ENCODE measurements at places on chromosomes 11 and 22.

DNA sequence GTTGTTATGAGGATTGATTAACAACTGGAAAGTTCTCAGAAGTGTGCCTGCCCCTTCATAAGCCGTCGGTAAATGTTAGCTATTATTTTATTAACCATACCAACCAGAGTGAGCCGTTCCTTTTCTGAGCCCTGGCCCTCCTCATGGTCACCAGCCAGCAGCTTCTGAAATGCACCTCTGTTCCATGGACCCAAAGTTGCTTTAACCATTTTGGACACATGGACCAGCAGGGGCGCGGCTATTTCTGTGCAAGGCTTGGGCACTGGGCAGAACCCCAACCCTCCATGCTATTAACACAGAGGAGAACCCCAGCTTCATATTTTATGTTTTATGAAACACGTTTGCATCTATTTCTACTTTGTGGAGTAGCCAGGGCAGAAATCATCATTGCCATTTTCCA lies 18.6 kb upstream of the SCGB1A1 start:
- no peak for DNase-seq
- H3K4me3 ChIP-seq = no peak overlapping the region
- peaks cover 2% of the 10 kb centered on the region for H3K36me3 ChIP-seq
- peaks cover 3% of the 10 kb centered on the region for H3K27me3 ChIP-seq
- peaks cover 24% of the 10 kb centered on the region for H3K4me1 ChIP-seq

GRCh38 chr22:35089139-35089538 lies 23.2 kb downstream of the ISX start:
- no peaks in the 10 kb centered on the region for H3K36me3 ChIP-seq
- no peak overlapping the region for H3K27ac ChIP-seq
- DNase-seq = no peak
- no peaks in the 10 kb centered on the region for H3K27me3 ChIP-seq

DNA sequence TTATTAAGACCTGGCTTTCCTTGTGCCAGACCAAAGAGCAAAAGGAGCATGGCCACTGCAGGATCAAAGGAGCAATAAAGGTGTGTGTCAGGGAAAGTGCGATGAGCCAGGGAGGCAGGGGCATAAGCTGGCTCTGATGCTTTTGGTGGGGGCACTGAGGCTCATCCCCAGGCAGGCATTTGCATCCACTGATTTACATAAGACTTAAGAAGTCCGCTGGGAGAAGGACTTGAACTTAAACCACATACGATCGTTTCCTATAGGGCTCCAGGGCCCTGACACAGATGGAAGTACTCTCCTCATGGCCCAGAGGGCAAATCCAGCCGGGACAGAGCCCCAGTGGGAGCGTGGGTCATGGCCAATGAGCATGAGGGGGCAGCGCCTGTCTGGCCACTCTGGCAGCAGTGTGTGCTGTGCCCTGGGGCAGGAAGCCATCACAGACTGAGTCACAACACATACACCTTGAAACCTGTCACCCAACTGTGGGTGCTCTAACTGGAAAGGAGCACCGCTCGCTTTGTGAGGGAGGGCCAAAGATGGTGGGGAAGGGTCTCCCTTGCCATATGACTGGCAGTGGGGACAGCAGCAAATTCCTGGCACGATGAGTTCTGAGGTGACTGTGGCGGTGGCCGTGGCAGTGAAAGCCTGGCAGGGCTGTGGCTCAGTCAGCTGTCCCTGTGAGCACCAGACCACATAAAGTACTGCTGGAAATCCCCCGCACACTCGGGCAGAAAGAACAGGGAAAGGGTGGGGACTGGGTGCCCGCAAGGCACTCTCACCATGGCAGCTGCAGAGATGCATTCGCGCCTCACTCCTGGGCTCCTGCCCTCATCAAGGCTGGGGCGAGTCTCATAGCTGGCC lies 79.4 kb upstream of the LMO1 start:
- no peaks in the 10 kb centered on the region for H3K4me1 ChIP-seq
- H3K36me3 ChIP-seq = no peaks in the 10 kb centered on the region
- no peaks in the 10 kb centered on the region for H3K27me3 ChIP-seq
- H3K4me3 ChIP-seq = no peak overlapping the region

- no peaks in the 10 kb centered on the region for H3K36me3 ChIP-seq
- no peak overlapping the region for H3K4me3 ChIP-seq
- H3K27ac ChIP-seq = no peak overlapping the region
- no peaks in the 10 kb centered on the region for H3K27me3 ChIP-seq
- no peaks in the 10 kb centered on the region for H3K4me1 ChIP-seq
Observed at GRCh38 chr11:24585192-24585591, 88.3 kb downstream of the LUZP2 start.

GRCh38 chr22:42693763-42694683 lies 26.6 kb downstream of the A4GALT start:
- H3K27me3 ChIP-seq = no peaks in the 10 kb centered on the region
- no peaks in the 10 kb centered on the region for H3K4me1 ChIP-seq
- no peak for DNase-seq
- H3K36me3 ChIP-seq = no peaks in the 10 kb centered on the region

DNA sequence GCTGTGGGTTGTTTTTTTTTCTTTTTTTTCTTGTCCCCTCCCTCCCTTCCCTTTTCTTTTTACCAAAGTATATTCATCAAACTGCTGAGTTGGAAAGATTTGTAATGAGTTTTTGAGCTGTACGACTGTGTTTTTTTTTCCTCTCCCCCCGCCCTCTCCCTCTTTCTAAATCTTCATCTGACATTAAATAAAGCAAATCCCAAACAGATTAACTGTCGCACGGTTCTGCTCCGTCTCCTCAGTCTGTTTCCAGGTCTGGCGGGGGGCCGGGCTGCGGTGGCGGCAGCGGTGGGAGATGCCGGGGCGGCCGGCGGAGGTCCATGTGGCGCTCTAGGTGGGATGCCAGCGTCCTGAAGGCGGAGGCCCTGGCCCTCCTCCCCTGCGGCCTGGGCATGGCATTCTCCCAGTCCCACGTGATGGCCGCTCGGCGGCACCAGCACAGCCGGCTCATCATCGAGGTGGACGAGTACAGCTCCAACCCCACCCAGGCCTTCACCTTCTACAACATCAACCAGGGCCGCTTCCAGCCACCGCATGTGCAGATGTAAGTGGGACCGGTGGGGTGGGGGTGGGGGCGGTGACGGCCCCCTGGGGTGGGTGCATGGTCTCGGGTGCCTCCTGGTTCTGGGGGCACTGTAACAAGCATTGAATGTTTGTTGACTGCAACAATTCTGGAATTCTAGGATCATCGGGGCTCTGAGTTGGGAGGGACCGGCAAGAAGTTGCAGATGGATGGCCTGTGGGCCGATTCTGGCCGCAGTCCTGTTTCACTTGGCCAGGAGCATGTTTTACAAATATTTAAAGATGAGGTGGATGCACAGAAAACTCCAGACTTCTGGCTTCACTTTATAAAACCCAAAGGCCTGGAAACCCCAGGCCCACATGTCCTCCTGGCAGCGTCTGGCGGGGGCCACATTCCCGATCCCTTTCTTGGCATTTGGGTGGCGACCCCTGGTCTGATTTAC lies 13.1 kb downstream of the MPPED1 start:
- no peaks in the 10 kb centered on the region for H3K27me3 ChIP-seq
- H3K36me3 ChIP-seq = no peaks in the 10 kb centered on the region
- DNase-seq = no peak
- H3K4me1 ChIP-seq = no peaks in the 10 kb centered on the region

GRCh38 chr22:26542831-26543230 lies 30.6 kb upstream of the TFIP11 start:
- H3K4me3 ChIP-seq = no peak overlapping the region
- DNase-seq = no peak
- peaks cover 16% of the 10 kb centered on the region for H3K4me1 ChIP-seq
- H3K27me3 ChIP-seq = no peaks in the 10 kb centered on the region
- H3K36me3 ChIP-seq = peaks cover 14% of the 10 kb centered on the region
- peak overlapping the region; percentile 71 for H3K27ac ChIP-seq

DNA sequence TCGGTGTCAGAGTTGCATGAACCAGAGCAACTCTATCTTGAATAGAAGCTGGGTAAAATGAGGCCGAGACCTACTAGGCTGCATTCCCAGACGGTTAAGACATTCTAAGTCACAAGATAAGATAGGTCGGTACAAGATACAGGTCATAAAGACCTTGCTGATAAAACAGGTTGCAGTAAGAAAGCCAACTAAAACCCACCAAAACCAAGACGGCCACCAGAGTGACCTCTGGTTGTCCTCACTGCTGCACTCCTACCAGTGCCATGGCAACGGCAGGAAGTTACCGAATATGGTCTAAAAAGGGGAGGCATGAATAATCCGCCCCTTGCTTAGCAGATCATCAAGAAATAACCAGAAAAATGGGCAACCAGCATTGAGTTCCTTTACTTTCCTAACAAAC lies 2.4 kb upstream of the KAT5 start:
- no peak overlapping the region for H3K4me3 ChIP-seq
- peaks cover 15% of the 10 kb centered on the region for H3K4me1 ChIP-seq
- DNase-seq = no peak

- DNase-seq = no peak
- no peak overlapping the region for H3K4me3 ChIP-seq
- no peaks in the 10 kb centered on the region for H3K27me3 ChIP-seq
- no peak overlapping the region for H3K27ac ChIP-seq
Observed at GRCh38 chr11:57049749-57050148, 61.0 kb downstream of the OR5AK2 start.

DNA sequence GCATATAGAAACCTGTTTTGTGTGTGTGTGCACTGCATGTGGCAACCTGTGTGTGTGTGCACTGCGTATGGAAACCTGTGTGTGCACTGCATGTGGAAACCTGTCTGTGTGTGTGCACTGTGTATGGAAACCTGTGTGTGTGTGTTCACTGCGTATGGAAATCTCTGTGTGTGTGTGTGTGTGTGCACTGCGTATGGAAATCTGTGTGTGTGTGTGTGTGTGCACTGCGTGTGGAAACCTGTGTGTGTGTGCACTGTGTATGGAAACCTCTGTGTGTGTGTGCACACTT lies 72.2 kb upstream of the CCND1 start:
- H3K27me3 ChIP-seq = peaks cover 3% of the 10 kb centered on the region
- no peaks in the 10 kb centered on the region for H3K36me3 ChIP-seq
- H3K27ac ChIP-seq = no peak overlapping the region
- no peaks in the 10 kb centered on the region for H3K4me1 ChIP-seq
- no peak for DNase-seq
- H3K4me3 ChIP-seq = no peak overlapping the region

DNA sequence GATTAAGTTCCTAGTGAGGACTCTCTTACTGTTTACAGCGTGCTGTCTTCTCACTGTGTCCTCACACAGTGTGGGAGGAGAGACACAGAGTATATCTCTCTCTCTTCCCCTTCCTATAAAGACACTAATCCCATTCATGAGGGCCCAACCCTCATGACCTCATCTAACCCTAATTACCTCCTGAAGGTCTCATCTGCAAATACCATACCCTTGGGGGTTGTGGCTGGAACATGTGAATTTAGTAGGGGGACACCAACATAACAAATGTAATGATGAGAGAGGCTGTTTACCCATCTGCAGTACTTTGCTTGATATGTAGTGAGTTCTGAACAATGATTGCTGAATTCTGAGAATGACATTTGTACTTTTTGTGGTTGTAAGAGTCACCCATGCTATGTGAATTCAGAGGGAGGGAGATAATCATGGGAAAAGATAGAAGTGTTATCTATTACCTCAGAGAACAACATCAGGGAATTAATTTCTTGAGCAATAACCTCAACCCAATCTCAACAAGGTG lies 4.9 kb upstream of the OR52W1 start:
- H3K27ac ChIP-seq = no peak overlapping the region
- peaks cover 7% of the 10 kb centered on the region for H3K4me1 ChIP-seq
- H3K4me3 ChIP-seq = no peak overlapping the region
- DNase-seq = no peak
- peaks cover 4% of the 10 kb centered on the region for H3K27me3 ChIP-seq

DNA sequence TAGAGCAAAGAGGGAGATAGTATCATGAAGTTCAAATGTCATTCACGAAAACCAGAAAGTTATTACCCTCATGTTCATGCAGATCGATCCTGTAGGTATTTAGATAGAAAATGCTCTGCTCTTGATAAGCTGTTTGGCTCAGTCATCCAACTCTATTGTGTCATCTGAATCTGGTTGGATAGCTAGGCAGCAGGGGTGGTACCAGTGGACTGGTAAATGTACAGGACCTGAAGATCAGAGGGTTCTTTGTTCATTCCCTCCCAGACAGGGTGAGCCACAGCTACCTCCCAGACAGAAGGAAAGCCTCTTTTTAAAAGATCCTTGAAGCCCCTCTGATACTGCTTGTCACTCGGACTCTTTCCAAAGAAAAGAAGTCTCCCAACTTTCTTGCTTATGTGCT lies 29.8 kb upstream of the DRD2 start:
- no peaks in the 10 kb centered on the region for H3K36me3 ChIP-seq
- no peak overlapping the region for H3K27ac ChIP-seq
- H3K27me3 ChIP-seq = peaks cover 27% of the 10 kb centered on the region
- H3K4me3 ChIP-seq = no peak overlapping the region
- H3K4me1 ChIP-seq = no peaks in the 10 kb centered on the region

DNA sequence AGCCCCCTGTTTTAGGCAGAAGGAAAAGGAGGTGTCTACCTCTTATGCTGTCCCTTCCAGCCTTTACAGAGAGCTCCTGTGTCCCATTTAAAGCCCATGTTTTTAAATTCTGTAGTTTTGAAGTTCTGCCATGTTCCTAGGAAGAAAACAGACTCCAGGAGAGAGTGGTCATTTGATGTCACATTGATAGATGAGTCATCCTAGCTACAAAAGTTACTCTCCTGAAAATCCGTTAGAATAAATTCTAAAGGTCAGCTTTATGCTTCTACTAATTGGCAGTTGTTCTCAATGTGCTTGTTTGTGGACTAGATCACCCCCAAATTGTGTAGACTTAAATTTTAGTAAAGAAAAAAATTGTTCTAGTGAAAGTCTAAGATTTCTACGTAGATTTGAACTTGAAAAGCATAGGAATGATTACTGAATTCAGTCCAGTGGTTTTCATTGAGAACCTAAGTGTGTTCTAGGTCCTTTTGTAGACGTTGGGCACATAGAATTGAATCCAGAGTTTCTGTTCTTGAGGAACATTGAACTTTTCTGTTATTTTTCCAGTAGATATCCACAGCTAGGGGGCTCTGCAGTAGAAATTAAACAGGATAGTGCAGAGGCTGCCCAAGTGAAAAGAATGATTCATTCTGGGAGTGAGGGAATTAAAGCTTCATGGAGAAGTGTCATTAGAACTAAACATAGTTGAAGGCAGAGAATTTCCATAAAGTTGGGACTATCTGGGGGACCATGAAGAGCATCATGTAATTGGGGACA lies 140.6 kb upstream of the RASSF10 start:
- H3K36me3 ChIP-seq = no peaks in the 10 kb centered on the region
- H3K27ac ChIP-seq = no peak overlapping the region
- no peak for DNase-seq
- peaks cover 32% of the 10 kb centered on the region for H3K27me3 ChIP-seq

- no peaks in the 10 kb centered on the region for H3K27me3 ChIP-seq
- H3K27ac ChIP-seq = no peak overlapping the region
- no peaks in the 10 kb centered on the region for H3K4me1 ChIP-seq
- no peak for DNase-seq
- H3K36me3 ChIP-seq = no peaks in the 10 kb centered on the region
Observed at GRCh38 chr11:94597896-94598295, 30.7 kb downstream of the PIWIL4 start.

DNA sequence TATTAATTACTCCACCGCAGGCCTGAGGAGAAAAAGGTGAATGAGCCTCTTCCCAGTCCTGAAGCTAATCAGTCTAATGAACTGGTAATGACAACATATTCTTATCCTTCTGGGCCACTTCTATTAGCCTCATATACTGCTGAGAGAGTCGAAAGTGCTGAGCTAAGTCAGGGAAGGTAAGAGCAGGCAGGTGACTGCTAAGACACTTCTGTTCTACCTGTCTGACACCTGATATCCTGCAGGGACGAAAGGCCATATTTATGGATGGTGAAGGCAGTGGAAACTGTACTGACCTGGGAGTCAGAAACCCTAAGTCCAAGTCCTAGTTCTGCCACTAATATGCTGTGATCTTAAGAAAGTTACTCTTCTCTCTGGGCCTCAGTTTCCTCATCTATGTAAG lies 3.5 kb downstream of the TBC1D10A start:
- no peak for DNase-seq
- H3K36me3 ChIP-seq = peaks cover 48% of the 10 kb centered on the region
- H3K4me3 ChIP-seq = peak overlapping the region; percentile 0
- H3K27me3 ChIP-seq = no peaks in the 10 kb centered on the region
